Endothelial cell of umbilical vein (primary cell): ENCODE measurements at places on chromosomes 6 and 20. TPM values are rescaled to one million over a fixed set of nuclear protein-coding genes. Genes with fewer than 3 reads are reported as not detected.

DNA sequence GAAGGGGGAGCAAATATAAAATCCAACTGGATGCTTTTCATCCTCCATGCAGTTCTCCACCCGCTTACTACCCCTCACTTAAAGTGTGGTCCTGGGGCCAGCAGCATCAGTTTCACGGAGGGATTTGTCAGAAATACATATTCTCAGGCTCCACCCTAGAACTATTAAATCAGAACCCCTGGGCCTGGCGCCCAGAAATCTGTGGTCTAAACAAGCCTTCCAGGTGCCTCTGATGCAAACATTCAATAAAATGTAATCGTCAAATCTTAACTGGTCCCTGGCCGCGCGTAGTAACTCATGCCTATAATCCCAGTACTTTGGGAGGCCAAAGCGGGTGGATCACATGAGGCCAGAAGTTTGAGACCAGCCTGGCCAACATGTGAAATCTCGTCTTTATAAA lies 47.7 kb downstream of the ATXN1 start:
- no peak for DNase-seq

GRCh38 chr20:23311947-23312506 lies 38.6 kb upstream of the NXT1 start:
- peak; percentile 57 for DNase-seq

DNA sequence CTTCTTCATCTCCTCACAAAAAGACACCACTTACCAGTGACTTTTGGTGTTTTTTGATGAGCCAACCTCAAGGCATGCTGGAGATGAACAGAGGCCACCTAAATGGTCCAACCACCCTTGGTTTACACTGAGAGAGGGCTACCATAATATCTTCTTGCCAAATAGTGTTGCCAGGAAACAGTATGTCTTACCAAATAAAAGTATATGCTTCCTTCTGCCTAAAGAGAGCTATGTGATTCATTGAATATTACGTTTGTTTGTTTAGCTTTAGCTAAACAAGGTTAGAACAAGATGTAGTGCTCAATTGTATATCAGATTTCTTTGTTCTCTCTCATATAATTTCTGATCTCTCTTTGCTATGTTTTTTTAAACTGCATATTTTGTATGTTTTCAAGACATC lies 40.6 kb upstream of the BMP6 start:
- DNase-seq: no peak

DNA sequence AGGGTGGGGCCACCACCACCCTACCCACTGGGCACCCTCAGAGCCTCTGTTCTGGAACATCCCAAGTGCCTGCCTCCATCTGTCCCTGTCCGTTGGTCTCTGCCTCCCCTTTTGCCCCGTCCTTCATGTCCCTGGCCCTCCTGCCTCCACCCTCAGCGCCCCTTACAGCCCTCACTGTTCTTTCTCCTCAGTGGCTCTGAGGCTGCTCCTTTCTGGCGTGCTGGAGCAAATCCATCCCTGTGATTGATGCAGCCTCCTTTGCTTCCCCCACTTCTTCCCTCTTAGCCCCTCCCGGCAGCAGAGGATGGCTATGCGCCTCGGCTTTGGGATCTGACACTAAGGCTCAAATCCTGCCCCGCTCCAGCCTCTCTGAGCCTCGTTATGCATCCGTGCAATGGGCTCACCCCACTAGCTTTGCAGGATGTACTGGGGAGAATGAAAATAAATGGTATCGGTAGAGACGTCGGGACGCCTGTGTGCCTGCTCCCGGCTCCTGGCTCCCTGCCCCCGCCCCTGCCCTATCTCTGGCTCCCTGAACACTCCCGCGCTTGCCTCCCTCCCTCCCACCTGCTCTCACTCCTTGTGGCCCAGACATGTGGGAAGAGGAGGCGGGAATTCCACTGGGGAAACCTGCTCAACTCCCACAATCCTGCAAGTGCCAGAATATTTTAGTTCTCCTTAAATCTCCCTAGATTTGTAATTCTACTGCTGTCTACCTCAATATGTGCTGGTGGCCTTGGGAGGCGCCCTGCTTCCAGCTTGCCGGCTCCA lies 13.1 kb downstream of the VSTM2L start:
- DNase-seq: no peak

DNA sequence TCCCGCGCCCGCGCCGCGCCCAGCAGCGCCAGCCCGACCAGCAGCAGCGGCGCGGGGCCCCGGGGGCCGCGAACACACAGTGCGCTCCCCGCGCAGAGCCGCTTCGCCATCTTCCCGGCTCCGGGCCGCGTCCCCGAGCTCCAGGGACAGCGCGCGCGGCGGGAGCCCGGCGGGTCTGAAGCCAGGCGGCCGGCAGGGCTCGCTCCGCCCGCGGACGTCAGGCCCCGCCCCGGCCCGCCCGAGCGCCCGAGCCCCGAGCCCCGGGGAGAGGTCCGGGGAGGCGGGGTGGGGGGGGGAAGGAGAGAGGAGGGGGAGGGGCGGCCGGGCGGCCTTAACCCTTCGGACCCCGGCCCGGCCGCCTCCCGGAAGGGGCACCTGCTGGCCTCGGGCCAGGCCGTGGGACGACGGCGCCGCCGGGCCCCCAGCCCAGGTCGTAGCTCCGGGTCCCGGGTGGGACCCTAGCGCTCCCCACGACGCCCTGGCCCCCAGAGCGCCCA lies at the start of gene LAMA5:
Gene LAMA5, minus strand, starts transcription at position 177 of the 497 bp plus-strand sequence. Its CDS starts 67 bp downstream, at position 110.
- no peak for DNase-seq

DNA sequence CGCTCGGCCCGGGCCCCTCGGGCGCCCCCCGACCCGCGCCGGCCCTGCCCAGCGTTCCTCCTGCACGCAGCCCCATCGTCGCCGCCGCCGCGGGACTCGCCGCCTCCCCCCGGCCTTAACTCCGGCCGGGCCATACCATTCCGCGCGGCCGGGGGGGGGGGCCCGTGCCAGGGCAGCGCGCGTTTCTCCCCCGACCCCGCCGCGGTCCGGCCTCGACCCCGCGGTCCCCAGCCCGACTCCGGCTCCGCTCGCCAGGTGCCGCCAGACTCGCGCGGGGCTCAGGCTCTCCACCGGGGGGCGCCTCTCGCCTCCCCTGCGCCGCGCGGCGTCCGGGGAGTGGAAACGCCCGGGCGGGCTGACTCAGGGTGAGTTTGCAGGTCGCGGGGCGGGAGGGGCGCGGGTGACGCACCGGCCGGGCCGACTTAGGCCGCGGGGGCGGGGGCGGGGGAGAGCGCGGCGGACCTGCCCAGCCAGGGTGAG lies at the start of gene SRXN1:
Gene SRXN1, minus strand, starts transcription at position 91 of the 480 bp plus-strand sequence. Its CDS starts 15 bp downstream, at position 76.
- peak; percentile 87 for DNase-seq

- DNase-seq: no peak
Measured at GRCh38 chr20:12928358-12928754, 80.4 kb upstream of the SPTLC3 start.

DNA sequence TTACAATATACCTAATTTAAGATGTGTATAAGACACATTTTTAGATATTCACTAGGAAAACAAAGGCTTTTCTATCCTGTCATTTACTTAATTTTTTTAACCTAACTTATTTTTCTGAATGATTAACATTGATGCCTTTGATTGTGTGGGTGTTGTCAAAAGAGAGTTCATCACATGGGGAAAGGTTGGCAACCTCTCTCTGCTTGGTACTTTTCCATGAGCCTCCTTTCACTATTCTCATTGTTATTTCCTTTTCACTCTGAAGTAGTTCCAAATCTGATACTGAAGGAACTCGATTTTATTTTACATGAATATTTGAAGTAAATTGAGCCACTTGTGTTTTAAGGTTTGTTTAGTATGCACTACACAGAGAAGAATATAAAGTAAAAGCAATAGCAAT lies 35.9 kb downstream of the TPD52L1 start:
- peak; percentile 15 for DNase-seq

GRCh38 chr20:36645353-36645752 lies 643 bp downstream of the SLA2 start:
- DNase-seq: no peak

DNA sequence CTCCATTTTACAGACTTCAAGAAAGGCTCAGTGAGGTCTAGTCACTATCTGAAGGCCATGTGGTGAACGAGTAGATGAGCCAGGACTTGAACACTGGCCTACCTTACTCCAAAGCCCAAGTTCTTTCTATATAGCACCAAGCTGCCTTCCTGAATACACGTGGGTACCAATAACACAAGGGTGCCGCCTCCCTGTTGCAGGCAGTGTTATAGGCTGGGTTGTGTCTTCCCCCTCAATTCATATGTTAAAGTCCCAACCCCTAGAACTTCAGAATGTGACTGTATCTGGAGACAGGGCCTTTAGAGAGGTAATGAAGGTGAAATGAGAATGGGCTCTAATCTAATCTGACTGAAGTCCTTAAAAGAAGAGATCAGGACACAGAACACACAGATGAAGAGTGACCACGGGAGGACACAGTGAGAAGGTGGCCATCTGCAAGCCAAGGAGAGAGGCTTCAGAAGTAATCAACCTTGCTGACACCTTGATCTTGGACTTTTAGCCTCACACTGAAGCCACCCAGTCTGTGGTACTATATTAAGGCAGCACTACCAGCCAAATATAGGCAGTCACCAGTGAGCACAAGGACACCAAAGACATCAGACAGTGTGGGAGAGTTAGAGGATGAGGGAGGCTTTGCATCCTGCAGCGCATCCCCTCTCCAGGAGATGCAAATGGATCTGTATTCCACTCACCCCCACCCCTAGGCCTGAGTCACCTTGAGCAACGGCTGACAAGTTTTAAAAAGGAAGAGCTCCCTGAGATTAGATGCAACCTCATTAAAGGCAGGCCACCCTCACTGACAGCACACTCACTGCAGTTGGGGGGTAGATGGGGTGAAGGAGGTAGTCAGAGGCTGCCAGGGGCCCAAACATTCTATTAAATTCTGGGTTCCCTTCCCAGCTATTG lies 40.9 kb upstream of the LYRM2 start:
- DNase-seq: no peak

DNA sequence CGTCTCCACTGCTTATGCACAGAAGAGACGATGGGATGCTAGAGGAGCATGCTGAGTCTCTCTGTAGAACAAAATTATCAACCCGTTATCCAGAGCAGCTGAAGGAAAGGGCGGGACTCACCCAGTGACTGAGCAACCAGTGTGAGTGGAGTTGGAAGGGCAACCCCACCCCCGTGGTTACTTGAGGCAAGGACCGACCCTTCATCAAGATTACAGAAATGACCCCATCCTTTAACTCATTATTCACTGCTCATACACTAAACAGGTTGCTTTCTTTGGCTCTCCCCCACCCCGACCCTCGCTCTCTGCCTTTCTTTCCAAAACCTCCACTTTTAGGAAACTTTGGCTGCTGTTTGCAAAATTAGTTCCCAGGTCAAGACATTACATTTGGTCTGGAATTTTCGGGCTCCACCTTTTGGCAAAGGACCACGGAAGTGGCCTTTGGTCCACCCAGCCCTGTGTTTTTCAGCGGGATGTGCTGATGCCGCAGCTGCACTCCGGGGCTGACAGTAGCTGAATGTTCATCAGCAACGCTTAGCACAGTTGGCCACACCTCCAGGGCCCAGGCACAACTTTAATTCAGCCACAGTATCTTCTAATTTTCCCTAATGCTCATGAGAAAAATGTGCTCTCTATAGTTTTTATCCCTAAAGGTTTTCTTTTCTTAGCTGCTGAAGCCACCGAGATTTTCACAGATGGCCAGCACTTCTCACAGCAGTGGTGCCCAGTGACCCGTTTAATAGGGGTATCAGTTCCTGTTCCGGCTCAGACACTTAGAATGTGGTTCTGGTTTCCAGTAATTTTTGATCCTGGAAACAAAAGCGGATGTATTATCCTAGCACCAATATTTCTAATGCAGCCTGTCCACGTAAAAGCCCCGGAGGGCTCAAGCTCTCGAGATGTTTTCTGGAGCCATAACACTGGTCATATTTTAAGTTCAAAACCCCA lies 103.6 kb upstream of the NXT1 start:
- DNase-seq: no peak

- DNase-seq: peak; percentile 13
Measured at GRCh38 chr6:82364087-82365015, 734 bp downstream of the TPBG start.

ULBP3 gene
- 5.2 and 7.1 TPM in 2 replicates for polyA plus RNA-seq

ABCF1 gene
- 29.0 and 34.0 TPM in 2 replicates for polyA plus RNA-seq

MICB gene
- polyA plus RNA-seq: 32.8 and 35.7 TPM in 2 replicates

TMEM74B gene
- polyA plus RNA-seq: 0.26 and 0.54 TPM in 2 replicates

KCNK5 gene
- not detected in 2 replicates for polyA plus RNA-seq

IL17F gene
- not detected in 2 replicates for polyA plus RNA-seq

LY86 gene
- polyA plus RNA-seq: not detected in 2 replicates
